T-cell (primary cell): ENCODE measurements at places on chromosomes 7 and 10. TPM values are rescaled to one million over a fixed set of nuclear protein-coding genes. Genes with fewer than 3 reads are reported as not detected.

The GNG11 gene
- not detected for total RNA-seq

DNA sequence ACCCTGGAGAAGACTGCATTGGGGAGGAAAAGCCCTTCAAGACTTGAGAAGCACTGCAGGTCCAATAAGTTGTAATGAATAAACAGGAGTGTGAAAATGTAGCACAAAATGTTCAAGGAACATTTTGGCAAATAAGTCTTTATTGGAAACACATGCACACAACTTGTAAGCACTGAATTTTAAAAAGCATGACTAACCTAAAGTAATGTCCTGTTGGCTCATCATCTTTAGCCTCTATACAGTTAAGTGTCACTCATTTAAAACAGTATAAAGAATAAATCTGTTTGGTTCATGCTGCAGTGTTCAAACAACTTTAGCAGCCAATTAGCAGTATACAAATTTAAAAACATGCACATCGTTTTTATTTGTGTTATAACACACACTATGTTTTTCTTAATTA is 108.6 kb downstream of the CDK6 start:
- DNase-seq: no peak

DNA sequence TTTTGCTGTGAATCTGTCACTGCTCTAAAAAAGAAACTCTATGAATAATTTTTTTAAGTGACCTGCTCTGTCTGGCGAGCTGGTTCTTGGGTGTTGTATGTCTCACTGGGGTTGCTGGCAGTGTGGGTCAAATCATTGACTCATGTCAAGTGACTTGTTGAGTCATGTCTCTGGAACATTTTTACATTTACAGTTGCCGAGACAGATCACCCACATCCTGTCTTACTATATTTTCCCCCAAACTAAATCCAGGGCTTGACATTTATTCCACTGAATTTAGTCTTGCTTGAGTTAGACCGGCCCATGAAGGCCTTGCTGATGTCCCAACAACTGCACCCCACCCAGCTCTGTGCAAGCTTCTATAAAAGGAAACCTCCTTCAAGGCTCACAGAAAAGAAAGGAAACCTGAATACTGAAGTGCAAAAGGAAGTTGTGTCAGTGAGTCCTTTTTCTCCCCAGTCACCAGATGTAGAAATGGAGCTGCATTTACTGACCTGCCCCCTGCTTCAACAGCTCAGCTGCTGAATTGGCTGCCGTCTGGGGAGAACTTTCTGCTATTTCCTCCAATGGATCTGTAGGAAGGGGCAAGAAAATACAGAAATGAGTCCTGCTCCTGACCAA is 290.3 kb downstream of the TNS3 start:
- DNase-seq: no peak

The SEPTIN7 gene
- 181 TPM for total RNA-seq

DNA sequence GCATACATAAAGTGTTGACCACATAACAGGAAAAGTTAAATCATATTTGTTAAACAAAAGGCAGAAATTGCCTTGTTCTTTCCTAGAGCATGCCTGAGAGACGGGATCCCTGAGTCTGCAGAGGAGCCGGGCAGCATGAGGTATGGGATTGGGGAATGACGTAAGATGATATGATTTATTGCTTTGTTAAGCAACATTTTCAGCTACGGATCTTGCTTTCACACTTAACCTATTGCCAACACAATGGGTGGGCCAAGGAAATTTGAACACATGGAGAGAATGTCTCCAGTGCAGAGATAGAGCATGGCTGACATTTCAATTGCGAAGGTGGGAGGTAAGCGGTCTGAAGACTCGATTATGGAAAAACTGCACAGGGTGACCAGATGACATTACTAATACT is 76.7 kb downstream of the EMX2 start:
- no peak for DNase-seq

The AS3MT gene
- total RNA-seq: 1.3 TPM

DNA sequence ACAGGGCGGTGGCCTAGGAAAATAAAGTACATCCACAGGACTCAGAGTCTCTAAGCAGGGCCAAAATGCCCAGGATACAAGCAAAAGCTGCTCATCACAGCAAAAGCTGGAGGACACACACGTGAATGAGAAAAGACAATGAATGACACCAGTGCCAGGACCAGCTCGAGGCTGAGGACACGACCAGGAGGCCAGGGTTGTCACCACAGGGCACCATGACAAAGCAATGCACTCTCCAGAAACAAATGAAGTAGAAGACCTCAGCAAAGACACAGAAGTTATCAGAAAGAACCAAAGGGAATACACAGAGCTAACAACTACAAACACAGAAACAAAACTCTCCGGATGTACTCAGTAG is 92.1 kb downstream of the FOXL3 start:
- no peak for DNase-seq

GRCh38 chr10:266974-267425 is 131.7 kb downstream of the ZMYND11 start:
- DNase-seq: no peak

- DNase-seq: no peak
Observed at GRCh38 chr7:106029451-106029850, 66.4 kb downstream of the CDHR3 start.

The HOXA11 gene
- not detected for total RNA-seq

- no peak for DNase-seq
Observed at GRCh38 chr10:68155615-68156210, 46.4 kb downstream of the MYPN start.
